ENCODE measurements at places on chromosomes 3 and 15. TPM values are rescaled to one million over a fixed set of nuclear protein-coding genes. Genes with fewer than 3 reads are reported as not detected.

The CEP63 gene
- polyA plus RNA-seq: 39.6 TPM

The SLC6A6 gene
- polyA plus RNA-seq: 3.5 TPM

GRCh38 chr3:78941587-78941986 is 826.2 kb downstream of the ROBO1 start:
- DNase-seq: no peak

DNA sequence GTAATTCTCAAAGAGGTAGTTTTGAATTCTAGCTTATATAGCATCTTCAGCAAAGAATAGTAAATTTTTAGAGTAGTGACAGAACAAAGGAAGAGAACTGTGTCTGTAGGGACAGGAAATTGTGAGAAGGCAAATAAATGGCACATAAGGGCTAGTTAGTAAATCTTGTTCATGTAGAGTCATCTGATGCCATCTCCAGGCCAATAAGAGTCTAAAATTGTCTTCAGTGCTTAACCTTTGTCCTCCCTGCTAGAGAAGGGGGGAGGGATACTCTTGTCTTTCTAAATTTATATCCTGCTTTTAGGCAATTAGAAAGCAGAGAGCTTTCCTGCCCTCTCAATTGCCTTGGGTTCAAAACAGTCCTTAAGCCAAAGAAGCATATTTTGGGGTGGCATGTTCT is 87.0 kb upstream of the DNAJC19 start:
- DNase-seq: no peak

DNA sequence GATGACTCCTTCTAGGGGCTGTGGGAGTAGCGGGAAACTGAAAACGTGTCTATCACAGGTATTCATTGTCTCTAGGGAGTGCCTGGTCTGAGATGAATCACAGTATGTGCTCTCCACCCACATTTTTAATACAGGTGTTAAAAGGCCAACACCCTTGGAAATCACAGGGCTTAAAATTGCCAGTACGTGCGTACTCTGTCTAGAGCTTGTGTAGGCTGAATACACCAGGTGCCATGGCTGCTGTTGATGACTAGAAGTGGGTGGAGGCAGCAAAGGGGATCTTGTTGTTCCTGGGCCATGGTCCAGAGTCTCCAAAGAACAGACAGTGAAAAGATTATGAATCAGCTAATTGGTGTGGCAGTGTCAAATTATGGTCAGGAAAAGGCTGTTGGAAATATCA is 35.1 kb upstream of the P3H2 start:
- DNase-seq: no peak

DNA sequence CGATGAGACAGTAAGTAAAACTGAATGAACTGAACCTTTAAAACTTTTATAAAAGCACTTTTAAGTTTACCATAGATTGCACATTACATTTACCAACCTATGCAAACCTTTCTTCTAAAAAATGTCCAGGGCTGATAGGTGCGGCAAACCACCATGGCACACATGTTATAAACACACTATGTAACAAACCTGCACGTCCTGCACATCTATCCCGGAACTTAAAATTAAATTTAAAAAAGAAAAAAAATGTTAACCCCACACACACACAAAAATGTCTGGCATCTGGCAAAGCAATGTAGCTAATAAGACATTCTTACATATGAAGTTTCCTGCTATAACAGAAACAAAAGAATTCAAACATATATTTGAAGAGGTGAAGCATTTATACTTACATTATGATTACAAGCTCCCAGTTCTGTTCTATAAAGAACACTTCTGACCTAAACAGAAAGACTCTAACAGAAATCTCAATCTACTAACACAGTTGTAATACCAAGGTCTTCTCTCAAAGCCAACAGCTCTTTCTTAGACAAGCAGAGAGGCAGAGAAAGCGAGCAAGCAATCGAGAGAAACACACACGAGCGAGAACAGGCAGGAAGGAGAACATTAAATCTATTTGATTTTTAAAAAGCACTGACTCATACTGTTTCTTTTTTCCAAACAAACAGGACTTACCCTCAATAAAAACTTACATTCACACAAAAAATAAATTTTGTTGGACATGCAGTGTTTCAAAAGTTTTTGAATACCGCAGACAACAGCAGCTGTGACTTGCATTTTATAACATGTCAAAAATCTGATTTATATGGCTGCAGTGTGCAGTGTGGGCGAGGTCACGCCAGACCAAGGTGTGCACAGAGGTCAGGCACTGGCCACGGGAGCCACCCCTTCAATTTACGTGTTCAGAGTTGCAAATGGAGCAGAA is at the start of gene NRG4:
Gene NRG4, minus strand, starts transcription at position 798 of the 925 bp plus-strand sequence. CDS start 1,194 bp downstream, outside the sequence.
- DNase-seq: no peak

DNA sequence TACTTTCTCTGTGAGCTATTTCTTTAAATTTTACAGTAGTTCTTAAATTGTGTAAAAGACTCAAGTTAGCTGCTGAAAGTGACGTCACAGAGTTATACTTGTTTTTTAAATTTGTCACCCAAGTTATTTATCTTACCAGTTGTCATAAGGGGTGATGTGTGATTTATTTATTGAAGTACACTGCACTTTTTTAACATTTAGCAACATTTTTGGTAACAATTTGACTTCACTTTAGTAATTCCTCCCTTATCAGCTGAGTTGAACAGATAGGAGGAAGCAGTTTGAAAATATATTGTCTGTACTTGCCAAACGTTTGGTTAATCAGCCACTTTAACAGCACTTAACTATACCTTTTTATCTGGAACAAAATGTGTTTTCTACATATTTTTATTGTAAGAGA is 3.8 kb downstream of the STT3B start:
- no peak for DNase-seq

Measured in muscle of back (tissue), 13 donors.